Occipital lobe (tissue), 3 donors: ENCODE measurements at places on chromosomes 1 and 21. TPM values are rescaled to one million over a fixed set of nuclear protein-coding genes. Genes with fewer than 3 reads are reported as not detected.

The IQCC gene
- 2.3 TPM for total RNA-seq

The ENAH gene
- 73.5 TPM for total RNA-seq

The LPGAT1 gene
- 97.9 TPM for total RNA-seq

The MFSD2A gene
- total RNA-seq = 18.4 TPM

The S100A14 gene
- total RNA-seq = 0.47 TPM

The TTC13 gene
- 56.1 TPM for total RNA-seq

The CFHR3 gene
- total RNA-seq = not detected

The DNAJC28 gene
- total RNA-seq = 6.4 TPM

The PEAR1 gene
- 0.31 TPM for total RNA-seq

The TSPAN1 gene
- 0.31 TPM for total RNA-seq

The MTFR1L gene
- total RNA-seq = 32.8 TPM

The VANGL2 gene
- total RNA-seq = 12.5 TPM

The KRTAP11-1 gene
- not detected for total RNA-seq

The LRRC71 gene
- 0.16 TPM for total RNA-seq

The CD247 gene
- total RNA-seq = 2.3 TPM

The LYPD8 gene
- total RNA-seq = not detected

The SPRR2B gene
- total RNA-seq = not detected

The CA14 gene
- 1.7 TPM for total RNA-seq

The DAB1 gene
- total RNA-seq = 45.4 TPM

The L1TD1 gene
- not detected for total RNA-seq

The HAO2 gene
- not detected for total RNA-seq

The MROH9 gene
- not detected for total RNA-seq

The ELOVL1 gene
- total RNA-seq = 7.0 TPM
